Activated CD4-positive, alpha-beta memory T cell treated with anti-CD3 and anti-CD28 coated beads for 36 hours (primary cell): ENCODE measurements at places on chromosomes 1 and 21. TPM values are rescaled to one million over a fixed set of nuclear protein-coding genes. Genes with fewer than 3 reads are reported as not detected.
A peak's percentile ranks its signal among the peaks of the same experiment; 100 is the strongest.

- H3K4me3 ChIP-seq, result peak overlapping the region; percentile 30
- DNase-seq, result peak; percentile 78
- H3K27me3 ChIP-seq, result peaks cover 5% of the 10 kb centered on the region
- H3K4me1 ChIP-seq, result peaks cover 56% of the 10 kb centered on the region
- H3K36me3 ChIP-seq, result peaks cover 8% of the 10 kb centered on the region
Measured at GRCh38 chr1:67162954-67163353, 3.3 kb upstream of the IL23R start.

DNA sequence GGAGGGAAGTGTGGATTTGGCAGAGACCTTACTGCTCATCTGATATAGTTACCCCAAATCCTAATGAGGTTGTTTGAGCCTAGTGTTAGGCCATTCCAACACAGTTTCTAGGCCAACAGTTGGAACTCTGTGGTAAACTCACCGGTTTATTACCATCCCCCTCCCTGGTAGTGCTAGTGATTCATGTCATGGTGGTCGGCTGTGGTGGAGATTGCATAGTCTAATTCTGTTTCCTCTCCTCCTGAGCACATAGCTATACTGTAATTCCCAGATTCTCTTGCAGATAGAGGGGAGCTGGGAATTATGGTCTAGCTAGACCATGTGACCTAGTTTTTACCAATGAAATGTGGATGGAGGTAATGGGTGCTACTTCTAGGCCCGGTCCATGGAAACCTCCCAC lies 123.7 kb upstream of the KIF26B start:
- no peak overlapping the region for H3K4me3 ChIP-seq
- H3K4me1 ChIP-seq, result peaks cover 2% of the 10 kb centered on the region
- H3K36me3 ChIP-seq, result no peaks in the 10 kb centered on the region
- H3K27ac ChIP-seq, result no peak overlapping the region
- no peaks in the 10 kb centered on the region for H3K27me3 ChIP-seq

DNA sequence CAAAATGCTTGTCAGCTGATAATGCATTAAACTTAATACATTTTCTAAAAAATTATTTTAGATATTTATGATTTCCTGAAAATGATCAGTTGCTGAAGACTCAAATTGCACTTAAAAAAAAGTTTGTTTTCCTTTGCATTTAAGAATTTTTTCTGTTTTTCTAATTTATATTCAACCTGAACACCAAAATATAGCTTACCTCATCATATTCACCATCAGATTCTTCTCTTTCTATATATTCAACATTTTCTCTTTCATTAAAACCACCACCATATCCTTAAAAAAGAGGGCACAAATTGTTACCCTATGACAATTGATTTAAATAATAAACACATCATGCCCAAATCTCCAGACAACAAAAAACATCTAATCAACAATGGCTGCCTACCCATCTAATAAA lies 8.6 kb downstream of the ZRANB2 start:
- no peak for DNase-seq
- no peak overlapping the region for H3K27ac ChIP-seq
- peaks cover 31% of the 10 kb centered on the region for H3K4me1 ChIP-seq
- peaks cover 48% of the 10 kb centered on the region for H3K36me3 ChIP-seq

EFNA1 gene
- total RNA-seq, result not detected

ALDH9A1 gene
- total RNA-seq, result 34.1 TPM

TMCC2 gene
- 10.1 TPM for total RNA-seq

BTBD19 gene
- total RNA-seq, result 38.6 TPM
